ENCODE measurements at places on chromosomes 11 and 22.
A peak's percentile ranks its signal among the peaks of the same experiment; 100 is the strongest.

- DNase-seq: no peak
- H3K27ac ChIP-seq: no peak overlapping the region
- H3K4me3 ChIP-seq: no peak overlapping the region
- H3K27me3 ChIP-seq: no peaks in the 10 kb centered on the region
These were observed 1.6 kb upstream of the SYCE3 start for GRCh38 chr22:50564289-50564688.

GRCh38 chr11:119481021-119481666 lies 58.2 kb upstream of the THY1 start:
- peaks cover 8% of the 10 kb centered on the region for H3K4me1 ChIP-seq
- H3K27ac ChIP-seq: no peak overlapping the region
- peak; percentile 81 for DNase-seq
- H3K27me3 ChIP-seq: no peaks in the 10 kb centered on the region
- no peaks in the 10 kb centered on the region for H3K36me3 ChIP-seq
- H3K4me3 ChIP-seq: no peak overlapping the region

GRCh38 chr11:65588199-65589054 lies 7.2 kb downstream of the KCNK7 start:
- H3K27me3 ChIP-seq: no peaks in the 10 kb centered on the region
- H3K36me3 ChIP-seq: peaks cover 62% of the 10 kb centered on the region
- peak overlapping the region; percentile 21 for H3K4me3 ChIP-seq
- peak overlapping the region; percentile 74 for H3K27ac ChIP-seq

DNA sequence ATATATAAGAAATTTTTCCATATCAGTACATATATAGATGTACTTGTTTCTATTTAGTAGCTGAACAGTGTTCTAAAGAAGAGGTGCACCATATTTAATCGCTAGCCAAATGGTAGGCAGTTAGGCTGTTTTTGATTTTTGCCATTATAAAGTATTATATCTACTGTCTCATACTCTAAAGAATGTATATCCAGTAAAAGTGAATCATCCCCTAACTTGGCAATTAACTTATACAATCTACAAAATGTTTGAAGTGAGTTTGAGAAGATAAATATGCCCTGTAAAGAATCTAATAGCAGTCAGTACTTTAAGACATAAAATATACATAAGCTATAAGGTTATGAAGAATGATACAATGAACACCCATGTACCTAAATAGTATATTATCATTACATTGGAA lies 291.5 kb downstream of the SWAP70 start:
- H3K27ac ChIP-seq: no peak overlapping the region
- no peak overlapping the region for H3K4me3 ChIP-seq
- H3K27me3 ChIP-seq: no peaks in the 10 kb centered on the region

DNA sequence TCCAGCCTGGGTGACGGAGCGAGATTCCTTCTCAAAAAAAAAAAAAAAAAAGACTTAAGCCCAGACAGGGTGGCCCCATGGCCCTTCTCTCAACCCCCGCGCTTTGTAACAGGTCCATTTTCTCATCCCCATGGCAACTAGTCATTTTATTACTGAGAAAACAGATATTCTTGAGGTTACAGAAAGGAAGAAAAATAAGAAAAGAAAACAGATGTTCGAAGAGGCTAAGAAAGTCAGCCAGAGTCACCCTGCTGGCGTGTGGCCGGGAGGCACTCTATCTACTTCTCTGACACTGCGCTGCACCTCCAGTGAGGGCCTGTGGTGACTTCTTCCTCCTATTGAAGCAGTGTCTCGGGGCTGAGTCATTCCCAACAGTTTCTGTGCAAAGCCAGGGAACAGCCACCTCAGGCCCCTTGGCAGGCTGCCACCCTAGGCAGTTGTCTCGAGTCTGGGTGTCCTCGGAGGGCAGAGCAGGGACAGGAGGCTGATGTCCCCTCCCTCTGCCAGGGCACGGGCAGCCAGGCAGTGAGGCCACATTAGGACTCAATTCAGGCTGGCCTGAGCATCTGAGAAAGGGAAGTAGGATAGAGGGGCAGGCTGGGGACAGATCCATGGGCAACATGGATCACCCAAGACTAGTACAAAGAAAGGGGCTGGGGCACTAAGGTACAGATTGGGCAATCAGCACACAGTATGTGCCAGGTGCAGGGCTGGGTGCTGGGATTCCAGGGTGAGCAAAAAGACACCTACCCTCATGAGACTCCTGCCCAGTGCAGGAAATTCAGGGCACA lies 16.4 kb upstream of the SYVN1 start:
- peak; percentile 92 for DNase-seq
- H3K4me3 ChIP-seq: no peak overlapping the region
- H3K36me3 ChIP-seq: no peaks in the 10 kb centered on the region
- no peaks in the 10 kb centered on the region for H3K27me3 ChIP-seq
- H3K4me1 ChIP-seq: peaks cover 26% of the 10 kb centered on the region

DNA sequence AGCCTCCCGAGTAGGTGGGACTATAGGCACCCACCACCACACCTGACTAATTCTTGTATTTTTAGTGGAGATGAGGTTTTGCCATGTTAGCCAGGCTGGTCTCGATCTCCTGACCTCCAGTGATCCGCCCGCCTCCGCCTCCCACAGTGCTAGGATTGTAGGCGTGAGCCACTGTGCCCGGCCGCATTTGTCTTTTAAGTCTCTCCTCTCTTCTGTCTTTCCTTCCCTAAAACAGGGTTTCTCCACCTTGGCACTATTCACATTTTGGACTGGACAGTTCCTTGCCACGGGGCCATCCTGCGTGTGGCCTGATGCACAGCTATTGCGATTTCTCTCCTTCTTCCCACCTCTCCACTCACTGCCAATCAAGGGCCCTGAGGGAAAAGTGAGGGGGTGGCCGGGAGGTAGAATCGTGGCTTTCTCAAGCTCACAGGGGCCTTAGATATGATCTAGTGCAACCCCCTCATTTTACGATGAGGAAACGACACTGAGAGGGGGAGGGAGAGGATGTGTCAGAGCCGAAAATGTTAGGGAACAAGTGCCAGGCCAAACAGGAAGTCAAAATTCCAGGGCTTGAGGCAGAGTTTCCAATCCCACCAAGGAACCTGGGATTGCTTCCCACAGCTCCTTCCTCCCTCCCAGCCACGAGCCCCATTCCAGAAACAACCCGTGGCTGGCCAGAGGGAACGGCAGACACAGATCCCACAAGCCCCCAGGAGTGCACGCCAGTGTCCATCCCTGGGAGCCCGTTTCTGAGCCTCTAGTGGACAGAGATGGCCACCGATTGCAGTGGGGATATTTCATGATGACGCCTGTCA lies 21.2 kb downstream of the SCGB1A1 start:
- peaks cover 49% of the 10 kb centered on the region for H3K4me1 ChIP-seq
- H3K27me3 ChIP-seq: no peaks in the 10 kb centered on the region
- no peak overlapping the region for H3K4me3 ChIP-seq
- peak overlapping the region; percentile 79 for H3K27ac ChIP-seq

- H3K4me1 ChIP-seq: no peaks in the 10 kb centered on the region
- H3K27me3 ChIP-seq: no peaks in the 10 kb centered on the region
- H3K27ac ChIP-seq: no peak overlapping the region
- no peak for DNase-seq
- H3K36me3 ChIP-seq: no peaks in the 10 kb centered on the region
These were observed 11.9 kb downstream of the OR4C6 start for GRCh38 chr11:55673860-55674259.

DNA sequence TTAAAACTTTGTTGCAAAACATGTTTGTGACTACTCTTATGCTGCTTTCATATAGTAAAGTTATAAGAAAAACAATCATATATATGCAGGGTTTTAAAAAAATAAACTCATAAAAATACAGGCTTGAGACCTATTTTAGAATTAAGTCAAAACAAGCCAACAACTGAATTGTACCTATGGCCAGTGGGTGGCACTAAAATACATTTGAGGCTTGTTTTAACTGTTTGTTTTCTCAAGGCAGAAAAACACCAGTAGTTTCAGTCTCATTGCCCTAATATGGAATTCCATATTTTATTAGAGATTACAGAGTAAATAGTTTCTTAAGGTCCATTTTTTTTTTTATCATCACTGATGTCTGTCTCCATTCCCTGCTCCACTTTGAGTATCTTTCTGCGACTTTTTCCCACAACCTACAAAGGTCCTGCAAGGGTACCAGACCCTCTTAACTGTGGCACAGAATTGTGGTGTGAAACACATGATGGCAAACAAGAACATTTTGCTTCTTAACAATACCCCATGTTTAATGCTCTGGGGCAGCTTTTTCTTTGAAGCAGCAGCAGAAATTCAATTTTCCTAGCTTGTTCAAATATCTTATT lies 8.5 kb upstream of the CCDC89 start:
- no peak overlapping the region for H3K27ac ChIP-seq
- H3K27me3 ChIP-seq: no peaks in the 10 kb centered on the region

DNA sequence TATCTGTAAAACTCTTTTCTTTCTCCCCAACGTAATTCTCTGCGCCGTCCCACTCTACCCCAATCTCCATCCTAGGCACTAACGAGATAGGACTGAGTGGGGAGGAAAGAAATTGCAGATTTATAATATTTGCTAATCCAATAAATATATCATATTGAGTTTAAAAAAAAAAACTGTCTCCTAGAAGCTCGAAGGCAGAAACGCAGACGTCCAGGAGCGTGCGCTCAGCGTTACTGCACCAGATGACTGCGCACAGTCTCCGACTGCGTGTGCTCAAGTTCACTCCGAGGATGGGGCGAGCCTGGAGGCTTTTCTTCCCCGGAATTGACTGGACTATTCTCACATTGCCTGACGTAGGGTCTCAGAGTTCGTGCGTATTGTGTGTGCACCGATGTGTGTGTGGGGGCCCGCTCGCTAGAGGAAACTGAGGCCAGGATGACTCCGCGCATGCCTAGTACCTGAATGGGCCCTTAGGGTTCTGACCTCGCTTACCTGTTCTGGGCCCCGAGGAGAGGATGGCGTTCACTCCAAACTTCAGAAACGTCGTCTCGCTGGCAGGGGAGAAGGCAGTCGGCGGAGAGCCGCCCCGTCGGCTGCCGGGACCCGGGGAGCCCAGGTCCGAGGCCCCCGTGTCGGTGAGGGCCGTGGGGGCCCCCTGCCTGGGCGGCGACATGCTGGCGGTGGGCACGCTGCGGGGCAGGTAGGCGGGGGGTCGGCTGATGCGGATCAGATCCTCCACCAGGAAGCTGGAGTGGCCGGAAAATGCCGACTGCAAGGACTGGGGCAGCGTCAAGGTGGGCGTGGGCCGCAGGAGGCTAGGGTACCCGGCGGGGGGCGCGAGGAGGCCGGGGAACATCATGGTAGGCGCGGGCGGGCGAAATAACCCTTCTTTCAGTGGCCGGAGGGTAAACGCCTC lies 551 bp downstream of the DBX1 start:
- DNase-seq: no peak
- H3K36me3 ChIP-seq: no peaks in the 10 kb centered on the region
- peaks cover 23% of the 10 kb centered on the region for H3K4me1 ChIP-seq
- H3K4me3 ChIP-seq: no peak overlapping the region
- no peak overlapping the region for H3K27ac ChIP-seq

DNA sequence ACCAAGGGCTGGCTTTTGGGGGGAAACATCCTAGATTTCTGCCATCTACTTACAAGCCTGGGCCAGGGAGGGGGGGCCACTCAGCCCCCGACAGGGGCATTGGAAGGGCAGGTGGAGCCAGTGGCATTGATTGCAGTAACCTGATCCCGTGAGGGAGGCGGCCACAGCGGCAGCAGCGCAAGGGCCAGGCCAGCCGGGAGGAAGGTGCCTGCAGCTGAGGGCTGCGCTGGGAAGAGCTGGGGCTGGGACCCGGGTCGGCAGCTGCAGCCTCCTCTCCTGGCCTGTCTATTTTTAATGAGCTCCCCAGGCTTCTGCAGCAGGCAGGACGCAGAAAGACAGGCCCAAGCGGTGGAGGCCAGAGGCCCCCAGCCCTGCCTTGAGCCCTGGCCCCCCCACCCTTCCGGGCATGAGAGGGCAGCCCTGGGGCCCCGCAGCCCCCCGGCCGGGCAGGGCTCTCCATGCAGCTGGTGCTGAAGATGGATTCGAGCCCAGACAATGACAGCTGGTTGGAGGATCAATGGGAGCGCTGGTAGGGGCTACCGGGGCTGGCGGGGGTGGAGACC lies 10.6 kb downstream of the FREY1 start:
- DNase-seq: no peak
- H3K4me3 ChIP-seq: no peak overlapping the region
- no peak overlapping the region for H3K27ac ChIP-seq
- peaks cover 27% of the 10 kb centered on the region for H3K27me3 ChIP-seq
- peaks cover 17% of the 10 kb centered on the region for H3K4me1 ChIP-seq

- DNase-seq: no peak
- H3K27ac ChIP-seq: no peak overlapping the region
- no peaks in the 10 kb centered on the region for H3K4me1 ChIP-seq
- H3K27me3 ChIP-seq: no peaks in the 10 kb centered on the region
- no peak overlapping the region for H3K4me3 ChIP-seq
These were observed 227.0 kb upstream of the POU2AF2 start for GRCh38 chr11:111018566-111018965.

DNA sequence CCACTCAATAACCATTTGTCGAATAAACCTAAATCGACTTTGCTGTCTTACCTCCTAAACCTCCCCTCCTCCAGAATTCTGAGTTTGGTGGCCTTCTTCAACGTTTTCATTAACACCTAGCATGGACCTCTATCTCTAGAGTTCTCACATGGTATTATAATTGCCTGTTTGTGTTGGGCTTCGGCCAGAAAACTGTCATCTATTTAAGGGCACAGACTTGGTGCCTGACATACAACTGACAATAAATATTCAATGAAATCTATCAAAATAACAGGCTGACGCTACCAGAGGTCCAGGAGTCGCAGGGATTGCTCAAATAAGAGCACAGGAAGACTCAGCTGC lies 687 bp downstream of the ALKBH8 start:
- H3K27me3 ChIP-seq: no peaks in the 10 kb centered on the region
- H3K4me3 ChIP-seq: peak overlapping the region; percentile 89
- no peak for DNase-seq

GRCh38 chr11:83036701-83037100 lies 35.0 kb downstream of the RAB30 start:
- H3K4me3 ChIP-seq: no peak overlapping the region
- peaks cover 23% of the 10 kb centered on the region for H3K4me1 ChIP-seq
- no peaks in the 10 kb centered on the region for H3K36me3 ChIP-seq
- no peaks in the 10 kb centered on the region for H3K27me3 ChIP-seq
- DNase-seq: no peak

DNA sequence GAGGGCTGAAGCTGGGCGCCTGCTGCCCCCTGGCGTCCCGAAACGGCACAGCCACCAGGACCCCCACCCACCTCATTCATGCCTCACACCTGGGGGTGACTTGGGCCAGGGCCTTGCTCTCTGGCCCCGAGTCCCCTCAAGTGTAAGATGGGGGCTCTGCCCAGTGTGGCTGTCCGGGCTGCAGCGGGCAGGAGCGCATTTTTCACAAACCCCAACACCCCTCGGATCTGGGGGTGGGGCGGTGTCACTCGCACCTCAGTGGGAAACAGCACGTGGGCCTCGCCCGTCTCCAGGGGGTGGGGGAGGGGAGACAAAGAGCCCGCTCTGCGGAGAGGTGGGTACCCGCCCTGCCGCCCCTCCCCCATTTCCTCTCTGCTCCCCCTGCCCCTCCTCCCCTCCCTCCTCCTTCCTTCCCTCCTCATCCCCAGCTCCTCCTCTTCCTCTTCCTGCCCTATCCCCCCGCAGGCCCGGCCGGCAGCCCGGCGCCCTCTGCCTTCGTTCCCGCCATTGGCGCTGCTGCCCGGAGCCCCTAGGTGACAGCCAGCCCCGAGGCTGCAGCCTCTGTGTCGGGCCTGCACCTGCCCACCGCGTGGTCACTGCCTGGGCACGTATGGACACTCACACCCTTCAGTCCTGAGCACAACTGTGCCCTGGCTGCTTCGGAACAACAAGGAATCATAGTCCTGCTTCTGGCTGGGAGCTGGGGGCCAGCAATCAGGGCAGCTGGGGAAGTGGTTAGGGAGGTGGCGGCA lies 6.8 kb upstream of the CDKN1C start:
- H3K27me3 ChIP-seq: no peaks in the 10 kb centered on the region
- H3K4me1 ChIP-seq: peaks cover 37% of the 10 kb centered on the region
- H3K4me3 ChIP-seq: peak overlapping the region; percentile 56
